ENCODE measurements at places on chromosomes 6 and 20.

DNA sequence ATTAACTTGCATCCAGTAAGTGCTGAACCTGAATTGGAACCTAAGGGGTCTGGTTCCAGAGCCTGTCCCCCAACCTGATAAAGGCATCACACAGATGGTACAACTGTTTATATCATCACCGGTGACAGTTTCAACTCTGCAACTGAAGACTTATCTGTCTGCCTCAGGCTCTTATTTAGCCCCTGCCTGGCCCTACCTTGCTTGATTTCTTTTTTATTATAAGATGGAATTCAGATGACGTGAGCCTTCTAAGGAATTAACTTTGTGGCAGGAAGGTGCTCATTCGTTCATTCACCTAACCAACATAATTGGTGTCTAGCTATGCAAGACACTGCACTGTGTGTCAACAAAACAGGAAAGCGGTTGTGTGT lies 175.0 kb downstream of the BCAS1 start:
- DNase-seq, result no peak

- no peak for DNase-seq
Observed at GRCh38 chr20:62548471-62548870, 72.7 kb upstream of the GATA5 start.

GRCh38 chr6:114432400-114432799 lies 89.6 kb upstream of the HS3ST5 start:
- no peak for DNase-seq

DNA sequence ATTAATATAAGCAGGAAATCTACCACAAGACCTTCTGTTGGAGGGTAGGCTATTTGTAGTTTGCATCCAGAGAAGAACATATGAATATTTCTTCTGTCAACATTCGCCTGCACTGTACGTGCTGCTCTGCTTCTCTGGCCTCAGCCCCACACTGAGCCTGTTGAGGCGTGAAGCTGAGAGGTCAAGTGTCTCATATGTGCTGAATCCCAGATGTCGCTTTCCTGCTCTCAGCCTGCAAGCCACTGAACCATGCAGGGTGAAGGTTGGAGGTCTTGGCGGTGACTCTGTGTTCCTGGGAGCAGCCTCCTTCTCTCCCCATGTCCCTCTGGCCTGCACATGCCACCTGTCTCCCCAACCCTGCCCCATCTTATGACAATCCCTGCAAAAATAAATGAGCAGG lies 83.6 kb downstream of the TMEM170B start:
- no peak for DNase-seq

DNA sequence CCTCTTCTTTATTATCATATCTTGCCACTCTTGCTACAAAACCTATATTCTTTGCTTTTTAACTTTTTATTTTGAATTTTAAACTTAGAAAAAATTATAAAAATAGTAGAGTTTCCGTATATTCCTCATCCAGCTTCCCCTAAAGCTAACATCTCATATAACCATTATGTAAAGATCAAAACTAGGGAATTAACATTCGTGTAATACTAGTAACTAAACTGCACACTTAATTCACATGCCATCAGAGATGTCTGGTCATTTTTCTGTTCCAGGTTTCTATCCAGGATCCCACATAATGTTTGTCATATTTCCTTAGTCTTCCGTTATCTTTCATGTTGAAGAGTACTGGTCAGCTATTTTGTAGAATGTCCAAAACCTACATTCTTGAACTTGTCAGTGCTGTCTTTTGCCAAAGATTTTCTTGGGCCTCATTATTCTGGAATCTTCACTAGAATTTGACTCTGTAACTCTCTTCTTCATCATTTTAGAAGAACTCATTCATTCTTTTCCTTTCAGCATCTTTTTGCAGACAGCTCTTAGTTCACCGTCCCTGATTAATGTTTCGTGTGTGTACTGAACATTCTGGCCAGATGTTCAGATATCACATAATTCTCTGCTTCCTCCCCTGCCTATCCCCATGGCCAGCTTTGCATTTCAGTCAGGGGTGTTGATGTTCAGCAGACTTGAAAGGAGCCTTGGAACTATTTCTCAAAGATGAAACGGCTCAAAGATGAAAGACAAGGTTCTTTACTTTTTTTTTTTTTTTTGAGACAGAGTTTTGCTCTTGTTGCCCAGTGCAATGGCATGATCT lies 9.4 kb downstream of the CTNNBL1 start:
- no peak for DNase-seq
